ENCODE measurements at places on chromosomes 3 and 15.

GRCh38 chr15:80070840-80071239, 11.4 kb downstream of the ZFAND6 start:
- no peak for DNase-seq

DNA sequence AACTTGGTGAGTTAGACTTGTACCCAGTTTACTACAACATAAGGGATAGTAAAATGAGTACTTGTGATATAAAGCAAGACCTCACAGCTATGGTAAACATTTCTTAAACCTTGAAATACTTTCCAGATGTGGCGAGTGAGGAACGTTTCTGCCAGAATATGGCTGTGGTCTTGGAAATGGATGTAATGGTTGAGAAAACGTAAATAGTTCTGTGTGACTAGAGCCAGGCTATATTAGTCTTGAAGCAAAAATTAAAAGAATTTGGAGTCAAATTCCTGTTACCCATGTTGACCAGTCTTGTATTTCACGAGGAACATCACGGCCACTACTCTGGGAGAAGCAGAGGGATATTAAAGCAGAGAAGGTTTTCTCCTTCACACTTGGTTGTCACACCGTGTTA, 15.3 kb downstream of the OR4F15 start:
- no peak for DNase-seq

DNA sequence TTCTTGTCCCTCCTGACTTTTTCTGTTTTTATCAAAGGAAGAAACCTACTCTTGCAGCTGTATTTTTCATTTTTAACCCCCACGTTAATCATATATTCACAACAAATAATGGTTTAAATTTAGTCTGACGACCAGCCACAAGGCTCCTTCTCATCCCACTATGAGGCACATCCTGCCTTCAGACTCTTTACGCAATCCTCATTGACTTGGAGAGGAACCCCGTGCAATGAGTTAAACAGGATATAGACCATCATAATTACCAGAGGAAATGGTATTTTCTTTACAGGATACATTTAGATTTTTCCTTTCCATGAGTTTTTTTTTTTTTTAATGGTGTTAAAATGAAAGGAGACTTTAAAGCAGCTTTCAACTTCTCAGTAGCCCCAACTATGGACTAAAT, 68.5 kb downstream of the WWTR1 start:
- no peak for DNase-seq

- no peak for DNase-seq
These were observed 9.1 kb downstream of the CSK start for GRCh38 chr15:74791007-74791406.

- DNase-seq = no peak
These were observed 82.3 kb downstream of the CHSY1 start for GRCh38 chr15:101169495-101170071.

GRCh38 chr15:77514641-77515402, 94.1 kb downstream of the HMG20A start:
- no peak for DNase-seq

DNA sequence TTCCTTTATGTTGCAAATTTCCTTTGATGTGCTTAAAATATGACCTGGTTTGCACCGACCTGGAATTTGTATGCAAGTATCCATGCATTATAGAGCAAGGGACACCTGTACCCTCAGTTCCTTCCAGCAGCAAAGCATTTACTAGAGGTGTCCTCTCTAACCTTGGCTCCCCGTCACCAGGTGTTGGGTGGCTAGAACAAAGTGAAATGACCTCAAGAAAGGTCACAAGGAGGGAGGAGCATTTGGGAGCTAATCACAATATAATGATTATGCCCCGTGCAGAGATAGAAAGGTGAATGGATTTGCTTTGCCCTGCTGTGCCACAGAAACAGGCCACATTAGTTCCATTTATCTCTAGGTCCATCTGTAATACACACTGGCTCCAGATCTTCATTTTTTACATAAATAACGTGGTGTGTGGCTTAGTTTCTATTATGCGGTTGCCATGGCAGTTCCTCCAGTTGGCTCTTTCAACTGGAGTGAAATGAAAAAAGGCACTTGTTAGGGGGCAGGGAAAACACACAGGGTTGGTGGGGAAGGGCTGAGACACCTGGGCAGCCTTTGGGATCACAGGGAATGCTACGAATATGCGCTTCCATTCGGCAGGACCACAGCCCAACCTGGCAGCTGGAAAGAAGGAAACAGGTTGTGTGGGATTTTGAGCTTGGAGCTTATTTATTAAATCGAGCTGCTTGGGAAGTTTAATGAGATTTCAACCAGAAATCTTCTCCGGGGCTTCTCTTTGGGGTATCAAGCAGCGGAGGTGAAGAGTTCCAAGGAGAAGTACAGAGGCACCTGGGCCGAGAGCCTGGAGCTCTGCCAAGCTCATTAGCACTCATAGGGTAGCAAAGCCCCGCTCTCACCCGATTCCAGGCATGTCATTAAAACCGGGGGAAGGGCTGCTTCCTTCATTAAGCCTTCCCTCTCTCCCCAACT, 233.5 kb upstream of the ST8SIA2 start:
- no peak for DNase-seq

DNA sequence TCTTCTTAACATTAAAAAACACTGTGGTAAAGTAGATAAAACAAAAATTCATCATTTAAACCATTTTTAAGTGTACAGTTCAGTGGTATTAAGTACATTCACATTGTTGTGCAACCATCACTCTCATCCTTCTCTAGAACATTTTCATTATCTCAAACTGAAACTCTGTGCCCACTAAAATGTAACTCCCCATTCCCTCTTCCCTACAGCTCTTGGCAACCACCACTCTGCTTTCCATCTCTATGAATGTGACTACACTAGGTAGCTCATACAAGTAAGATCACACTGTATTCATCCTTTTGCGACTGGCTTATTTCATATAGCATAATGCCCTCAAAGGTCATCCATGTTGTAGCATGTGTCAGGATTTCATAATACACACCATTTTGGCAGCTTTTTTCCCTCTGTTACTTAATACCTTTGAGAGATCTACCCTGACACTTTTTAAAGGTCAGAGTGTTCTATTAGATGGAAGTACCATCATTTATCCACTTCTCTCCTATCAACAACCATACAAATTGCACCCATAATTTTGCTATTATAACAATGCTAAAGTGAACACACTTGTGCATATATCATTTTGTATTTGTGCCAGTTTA, 42.9 kb upstream of the FRMD4B start:
- no peak for DNase-seq

GRCh38 chr3:174538151-174538550, 321.0 kb upstream of the NAALADL2 start:
- DNase-seq = no peak

DNA sequence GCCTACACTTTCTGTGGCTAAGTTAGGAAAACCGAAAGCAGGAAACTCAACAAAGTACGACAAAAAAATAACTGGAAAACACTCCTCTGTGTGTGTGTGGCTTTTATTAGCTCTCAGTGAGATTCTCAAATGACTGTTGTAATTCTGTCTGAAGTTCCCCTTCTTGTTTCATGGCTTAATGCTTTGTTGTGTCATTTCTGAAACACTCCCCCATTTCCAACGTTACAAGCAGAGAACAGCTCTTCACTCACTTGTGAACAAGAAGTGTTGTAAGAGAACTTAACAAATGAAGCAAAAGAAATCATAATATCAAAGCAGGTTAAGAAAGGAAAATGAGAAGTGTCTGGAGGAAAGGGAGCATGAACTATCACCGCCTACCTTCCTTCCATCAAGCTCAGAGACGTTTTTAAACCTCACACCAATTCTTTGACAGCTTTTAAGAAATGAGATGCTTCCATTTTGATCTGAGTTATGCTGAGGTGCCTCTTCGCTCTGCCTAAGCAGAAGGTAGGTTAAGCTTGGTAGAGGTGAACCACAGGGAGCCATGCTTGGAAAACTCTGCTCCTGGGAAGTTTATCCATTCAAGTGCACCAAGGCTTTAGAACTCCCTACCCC, 12.4 kb upstream of the SEC62 start:
- DNase-seq = no peak

DNA sequence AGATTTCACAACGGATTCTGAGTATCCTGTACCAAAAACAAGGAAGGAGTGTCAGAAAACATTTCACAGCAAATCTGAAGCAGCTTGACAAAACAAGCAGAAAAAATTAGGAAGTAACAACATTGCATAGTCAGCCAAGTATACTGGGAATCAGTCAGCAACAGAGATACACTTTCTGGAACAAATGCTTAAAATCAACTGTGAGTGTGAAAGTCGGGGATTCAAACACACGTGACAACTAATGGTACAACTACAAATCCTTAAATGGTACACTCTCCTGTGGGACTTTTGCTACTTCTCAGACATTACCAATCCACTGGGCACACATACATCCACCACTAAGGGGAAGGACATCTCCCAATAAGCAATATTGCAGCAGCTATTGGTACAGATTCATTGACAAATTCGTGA, 296.6 kb upstream of the MME start:
- DNase-seq = no peak

DNA sequence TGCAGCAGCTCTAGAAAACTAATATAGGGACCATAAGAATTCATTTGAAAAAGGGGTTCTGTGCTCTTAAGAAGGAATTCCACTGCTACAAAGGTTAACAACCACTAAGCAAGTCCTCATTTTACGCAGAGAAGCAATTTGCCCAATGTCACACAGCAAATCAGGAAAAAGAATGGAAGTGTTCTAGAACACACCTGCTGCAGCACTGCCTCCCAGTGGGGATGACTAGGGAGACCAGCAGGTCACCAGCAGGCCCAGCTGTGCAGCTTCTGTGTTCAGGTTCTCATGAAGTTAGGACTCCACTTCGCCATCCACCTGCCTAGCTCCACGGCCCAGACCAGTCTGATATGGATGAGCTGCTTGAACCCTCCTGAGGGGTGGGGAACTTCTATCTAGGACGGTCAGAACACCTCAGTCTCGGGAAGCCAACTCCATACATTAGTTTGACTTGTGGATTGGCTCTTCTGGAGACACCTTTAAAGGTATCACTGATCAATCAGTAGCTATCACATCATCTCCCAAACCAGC, 18.6 kb downstream of the POMGNT2 start:
- no peak for DNase-seq

GRCh38 chr3:15637131-15637951, 35.8 kb downstream of the BTD start:
- no peak for DNase-seq

DNA sequence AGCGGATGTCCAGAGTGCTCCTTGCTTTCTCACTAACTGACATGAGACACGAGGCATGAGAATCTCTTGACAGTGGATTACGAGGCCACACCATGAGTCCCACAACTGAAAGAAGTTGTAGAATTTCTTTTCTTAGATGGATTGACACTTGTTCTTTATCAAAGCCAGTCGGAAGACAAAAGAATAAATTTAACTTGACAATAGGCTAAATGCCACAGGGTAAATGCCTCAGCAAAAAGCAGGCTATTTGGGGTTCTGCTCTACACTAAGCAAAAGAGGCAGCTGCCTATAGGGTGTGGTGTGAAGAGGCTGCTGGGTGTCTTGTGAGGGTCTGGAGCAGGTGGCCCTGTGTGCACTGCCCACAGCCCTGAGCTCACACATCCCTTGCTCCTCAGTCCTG, 135.1 kb upstream of the SEMA6D start:
- DNase-seq = no peak

- DNase-seq = no peak
These were observed 15.0 kb downstream of the SNAPC5 start for GRCh38 chr15:66482539-66482938.

DNA sequence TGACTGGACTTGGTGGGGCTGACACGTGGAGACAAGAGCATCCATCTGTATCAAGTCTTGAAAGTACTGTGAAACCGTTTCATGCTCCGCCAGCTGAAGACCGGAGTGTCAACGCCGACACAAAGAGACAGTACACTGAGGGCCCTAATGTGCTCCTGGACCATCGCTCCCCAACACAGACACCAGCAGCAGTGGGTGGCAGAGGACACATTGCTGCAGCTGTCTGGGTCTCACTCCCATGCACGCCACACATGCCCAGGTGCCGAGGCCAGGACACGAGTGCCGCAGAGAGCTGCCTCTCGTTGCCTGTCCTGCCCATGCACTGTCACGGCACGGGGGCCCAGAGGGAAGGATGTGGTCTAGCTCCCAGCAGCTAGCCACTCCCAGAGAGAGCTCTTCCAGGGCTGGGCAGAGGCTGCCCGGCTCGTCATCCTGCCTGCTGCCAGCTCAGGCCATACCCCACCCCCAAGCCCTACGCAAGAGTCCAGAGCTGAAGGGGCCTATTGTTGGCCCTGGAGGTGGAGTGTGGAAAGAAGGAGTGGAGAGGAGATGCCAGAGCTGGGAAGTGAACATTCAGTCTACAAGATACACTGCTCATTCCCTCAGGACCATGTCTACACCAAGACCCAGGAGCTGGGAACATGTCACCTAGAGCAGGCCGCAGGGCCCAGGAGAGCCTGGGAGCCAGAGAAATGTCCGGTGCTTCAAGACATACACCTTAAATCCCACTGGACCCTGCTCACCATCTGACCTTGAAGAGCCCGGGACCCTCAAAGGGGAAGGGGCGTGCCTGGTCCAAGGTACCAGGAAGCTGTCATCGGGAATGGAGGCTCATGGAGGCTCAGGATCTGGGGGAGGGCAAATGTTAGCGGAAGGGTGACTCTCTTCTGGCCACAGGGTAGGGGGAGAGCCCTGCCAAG, 7.7 kb downstream of the TNK2 start:
- no peak for DNase-seq

GRCh38 chr15:57591237-57591821, 375 bp upstream of the MYZAP start:
- no peak for DNase-seq

- no peak for DNase-seq
These were observed 9.8 kb upstream of the LRRC34 start for GRCh38 chr3:169822540-169822939.

GRCh38 chr3:172537507-172538158, 14.4 kb upstream of the TNFSF10 start:
- no peak for DNase-seq

GRCh38 chr3:186142393-186142932, 33.6 kb upstream of the ETV5 start:
- no peak for DNase-seq

- DNase-seq = no peak
These were observed 3.6 kb upstream of the NCK1 start for GRCh38 chr3:136858381-136858780.

- DNase-seq = no peak
These were observed 27.0 kb downstream of the SENP5 start for GRCh38 chr3:196894557-196895295.

DNA sequence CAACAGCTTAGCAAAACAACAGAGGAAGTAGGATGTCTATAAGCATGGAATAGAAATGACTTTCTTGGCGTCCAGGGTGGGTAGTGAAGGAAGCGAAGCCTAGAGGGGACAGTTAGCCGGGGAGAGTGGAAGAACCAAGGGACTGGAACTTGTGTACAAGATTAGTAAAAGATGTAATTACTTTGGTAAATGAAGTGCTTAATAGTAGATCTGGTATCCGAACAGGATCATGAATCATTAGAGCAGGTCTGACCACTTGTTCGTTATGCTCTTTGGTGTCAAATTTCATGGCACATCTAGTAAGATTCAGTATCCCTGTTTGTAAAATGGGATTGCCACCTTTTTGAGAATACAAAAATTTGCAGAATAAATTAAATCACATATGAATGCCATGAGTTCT, 112.5 kb upstream of the MLF1 start:
- DNase-seq = peak; percentile 11

DNA sequence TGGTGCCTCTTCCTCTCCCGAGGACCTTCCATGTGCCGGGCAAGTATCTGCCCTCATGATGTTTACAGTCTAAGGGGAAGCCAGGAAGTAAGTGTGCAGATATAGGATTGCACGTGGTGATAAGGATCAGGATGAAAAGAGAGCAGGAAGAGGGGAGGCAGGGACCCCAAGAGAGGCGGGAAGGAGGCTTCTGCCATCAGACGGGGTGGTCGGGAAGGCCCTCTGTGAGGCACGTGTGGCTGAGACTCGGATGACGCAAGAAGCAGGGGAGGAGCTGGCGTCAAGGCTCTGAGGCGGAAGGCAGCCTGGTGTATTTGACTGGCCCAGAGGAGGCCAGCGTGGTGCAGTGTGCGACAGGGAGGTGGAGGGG, 762 bp upstream of the IQSEC1 start:
- DNase-seq = no peak

Measured in left kidney (tissue), 8 donors.